Suppressor macrophage (primary cell): ENCODE measurements at places on chromosomes 13 and 19.

DNA sequence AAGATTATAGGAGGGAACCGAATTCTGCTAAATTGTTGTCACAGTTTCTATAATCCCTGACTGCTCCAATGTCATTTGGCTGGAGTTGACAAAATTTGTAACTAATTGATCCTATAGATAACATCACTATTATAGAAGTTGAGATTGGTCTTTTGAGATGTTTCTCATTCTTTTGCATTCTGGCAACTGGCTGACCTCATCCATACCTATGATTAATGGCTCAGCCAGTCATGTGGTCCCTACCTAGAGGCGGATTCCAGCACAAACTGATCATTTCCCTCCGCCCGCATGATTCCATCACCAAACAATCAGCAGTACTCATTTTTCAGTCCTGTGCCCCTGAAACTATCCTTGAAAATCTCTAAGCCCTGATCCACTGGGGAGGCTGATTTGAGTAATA is 4.2 kb downstream of the PSG2 start:
- no peak for DNase-seq

GRCh38 chr13:110713981-110714796 is 689 bp downstream of the ING1 start:
- DNase-seq: peak; percentile 74

- DNase-seq: peak; percentile 25
These were observed 9.5 kb downstream of the IL4I1 start for GRCh38 chr19:49887037-49887664.

DNA sequence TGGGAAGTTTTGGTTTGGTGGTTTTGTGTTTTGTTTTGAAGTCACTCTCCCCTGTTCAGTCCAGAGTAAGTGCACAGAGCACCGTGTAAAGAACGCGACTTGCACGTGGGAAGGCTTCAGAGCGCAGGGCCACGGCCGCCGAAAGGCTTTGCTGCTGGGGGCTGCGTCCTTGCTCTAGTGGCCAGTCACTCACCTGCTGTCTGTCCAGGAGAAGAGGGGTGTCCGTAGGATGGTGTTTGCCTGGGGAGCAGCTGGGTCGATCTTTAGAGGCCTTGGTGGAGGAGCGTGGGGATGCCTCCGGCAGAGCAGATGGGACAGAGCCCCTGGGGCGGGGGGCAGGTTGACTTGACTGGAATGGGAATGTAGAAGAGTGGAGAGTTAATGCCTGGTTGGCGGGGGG is 116.6 kb upstream of the MCF2L start:
- DNase-seq: no peak

DNA sequence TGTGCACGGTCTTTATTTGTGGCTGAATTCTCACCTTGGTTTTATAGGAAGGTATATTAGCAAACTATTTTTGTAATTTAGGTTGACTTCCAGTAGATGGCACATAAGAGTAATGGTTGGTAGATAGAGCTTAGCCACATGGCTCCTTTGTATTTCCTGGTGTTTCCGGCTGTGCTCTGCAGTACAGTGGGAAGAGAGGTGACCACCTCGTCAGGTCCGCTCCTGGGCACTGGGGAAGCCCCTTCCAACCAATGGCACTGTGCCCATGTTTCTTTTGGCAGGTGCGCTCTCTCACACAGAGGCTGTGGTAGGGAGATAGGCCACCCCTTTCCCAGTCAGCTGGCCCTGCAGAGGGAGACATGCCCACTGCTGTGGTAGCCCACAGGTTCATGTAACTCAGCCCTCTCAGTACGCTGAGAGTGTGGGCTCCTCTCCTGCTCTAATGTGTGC is 74.3 kb upstream of the ATP12A start:
- DNase-seq: peak; percentile 46

GRCh38 chr19:35714601-35715354 is 3.0 kb upstream of the KMT2B start:
- DNase-seq: no peak

GRCh38 chr13:90091611-90092010 is 1255.9 kb upstream of the MIR17HG start:
- DNase-seq: peak; percentile 18

- no peak for DNase-seq
These were observed 3.7 kb downstream of the LMTK3 start for GRCh38 chr19:48507911-48508439.

- no peak for DNase-seq
These were observed 86.5 kb upstream of the ABCC4 start for GRCh38 chr13:95387733-95388207.

- DNase-seq: peak; percentile 81
These were observed at the start of gene POLR1D for GRCh38 chr13:27621366-27622101. Gene POLR1D (plus strand): TSS chr13:27621892. CDS start chr13:27621984, 92 bp downstream.

- DNase-seq: no peak
These were observed 128.1 kb downstream of the KL start for GRCh38 chr13:33144358-33144784.

DNA sequence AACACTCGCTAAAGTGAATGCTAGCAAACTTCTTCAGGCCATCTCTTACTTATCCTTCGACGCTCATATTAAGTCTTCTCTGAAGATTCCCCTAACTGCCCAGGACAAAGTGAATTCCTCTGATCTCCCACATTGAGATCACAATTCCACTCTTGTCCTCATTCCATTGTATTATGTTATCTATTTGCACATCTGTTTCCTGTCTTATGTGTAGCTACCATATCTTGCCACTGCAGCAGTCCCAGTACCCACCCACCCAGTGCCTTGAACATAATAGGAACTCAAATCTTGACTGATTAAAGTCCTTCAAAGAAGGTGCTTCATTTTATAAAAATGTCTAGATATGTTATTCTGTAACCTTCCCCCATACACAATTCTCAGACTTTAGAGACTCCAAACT is 702.3 kb downstream of the DIAPH3 start:
- no peak for DNase-seq

- DNase-seq: no peak
These were observed 39.7 kb upstream of the USP12 start for GRCh38 chr13:27211271-27211670.

DNA sequence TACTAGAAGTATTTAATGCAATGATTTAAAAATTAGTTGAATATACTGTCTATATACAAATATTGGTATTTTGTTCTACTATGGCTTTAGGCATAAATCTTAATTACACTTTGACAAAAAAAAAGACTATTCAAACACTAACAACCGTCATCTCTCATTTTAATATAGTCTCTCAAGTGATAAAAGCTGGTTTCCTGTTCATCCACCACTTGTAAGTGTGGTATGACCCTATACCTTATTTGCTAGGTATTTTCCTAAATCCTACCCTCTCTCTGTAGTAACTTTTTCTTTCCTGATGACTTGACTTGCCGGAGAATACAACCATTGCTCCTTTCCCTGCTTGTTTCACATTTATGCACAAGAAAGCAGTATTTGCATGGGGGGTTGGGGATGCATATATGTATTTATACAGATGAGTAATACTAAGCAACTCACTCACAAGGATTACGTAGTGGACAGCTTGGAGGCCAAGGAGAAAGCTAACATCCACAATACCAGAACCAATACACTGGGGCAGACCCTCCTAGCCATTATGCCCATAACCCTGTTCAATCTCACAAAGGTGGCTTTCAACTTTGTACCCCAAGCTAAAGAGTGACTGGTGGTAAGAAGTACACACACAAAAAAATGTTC is 12.7 kb upstream of the EFNB2 start:
- DNase-seq: no peak

DNA sequence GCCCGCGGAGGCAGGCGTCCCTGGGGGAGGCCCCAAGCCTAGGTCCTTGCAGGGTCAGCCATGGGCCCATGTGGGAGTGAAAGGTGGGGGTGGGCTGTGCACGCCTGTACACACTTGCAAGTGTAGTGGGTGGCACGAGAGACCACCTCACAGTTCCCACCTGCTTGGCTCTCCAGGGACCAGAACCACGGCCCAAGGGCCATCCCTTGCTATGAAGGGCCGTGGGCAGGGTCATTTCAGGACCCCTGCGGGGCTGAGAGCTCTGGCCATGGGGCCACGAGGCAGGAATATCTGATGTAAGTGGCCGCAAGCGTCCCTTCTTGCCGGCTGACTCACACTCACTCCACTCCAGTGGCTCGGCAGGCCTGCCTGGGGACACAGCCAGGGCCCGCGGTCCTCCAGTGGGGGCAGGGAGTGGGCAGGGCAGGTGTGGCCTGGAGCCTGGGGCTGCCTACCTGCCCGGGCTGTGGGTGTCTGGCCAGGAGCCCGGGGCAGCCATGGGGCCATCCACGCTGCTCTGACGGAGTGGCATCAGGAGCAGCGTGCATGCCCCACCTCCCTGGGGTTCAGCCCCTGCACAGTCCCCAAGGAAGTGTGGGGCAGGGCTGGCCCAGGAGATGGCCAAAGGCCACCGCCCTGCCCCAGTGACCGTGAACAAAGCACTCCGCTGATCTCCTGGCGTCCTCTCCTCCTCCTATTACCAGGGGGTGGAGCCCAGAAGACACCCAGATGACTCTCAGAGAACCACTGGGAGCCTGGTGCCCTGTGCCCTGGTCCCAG is 8.6 kb upstream of the MKNK2 start:
- DNase-seq: peak; percentile 20

- DNase-seq: no peak
These were observed 62.2 kb upstream of the MYCBP2 start for GRCh38 chr13:77388944-77389624.

DNA sequence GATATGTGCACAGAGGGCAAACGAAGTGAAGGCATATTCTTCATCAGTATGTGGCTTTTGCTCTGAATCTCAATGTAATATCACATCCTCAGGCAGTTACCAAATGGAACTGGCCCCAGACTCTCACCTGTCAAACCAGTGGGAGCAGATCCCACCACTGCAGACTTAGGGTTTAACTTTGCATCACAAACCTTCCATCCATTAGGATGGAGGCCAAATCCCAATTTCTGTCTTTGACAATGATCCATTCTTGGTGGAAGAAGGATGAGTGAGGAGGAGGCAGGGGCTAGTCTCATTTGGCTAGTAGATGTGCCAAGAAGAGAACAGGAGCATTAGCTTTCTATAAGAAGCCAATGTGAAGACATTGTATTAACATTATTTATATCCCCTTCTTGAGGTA is 413.5 kb upstream of the SPRY2 start:
- DNase-seq: no peak

DNA sequence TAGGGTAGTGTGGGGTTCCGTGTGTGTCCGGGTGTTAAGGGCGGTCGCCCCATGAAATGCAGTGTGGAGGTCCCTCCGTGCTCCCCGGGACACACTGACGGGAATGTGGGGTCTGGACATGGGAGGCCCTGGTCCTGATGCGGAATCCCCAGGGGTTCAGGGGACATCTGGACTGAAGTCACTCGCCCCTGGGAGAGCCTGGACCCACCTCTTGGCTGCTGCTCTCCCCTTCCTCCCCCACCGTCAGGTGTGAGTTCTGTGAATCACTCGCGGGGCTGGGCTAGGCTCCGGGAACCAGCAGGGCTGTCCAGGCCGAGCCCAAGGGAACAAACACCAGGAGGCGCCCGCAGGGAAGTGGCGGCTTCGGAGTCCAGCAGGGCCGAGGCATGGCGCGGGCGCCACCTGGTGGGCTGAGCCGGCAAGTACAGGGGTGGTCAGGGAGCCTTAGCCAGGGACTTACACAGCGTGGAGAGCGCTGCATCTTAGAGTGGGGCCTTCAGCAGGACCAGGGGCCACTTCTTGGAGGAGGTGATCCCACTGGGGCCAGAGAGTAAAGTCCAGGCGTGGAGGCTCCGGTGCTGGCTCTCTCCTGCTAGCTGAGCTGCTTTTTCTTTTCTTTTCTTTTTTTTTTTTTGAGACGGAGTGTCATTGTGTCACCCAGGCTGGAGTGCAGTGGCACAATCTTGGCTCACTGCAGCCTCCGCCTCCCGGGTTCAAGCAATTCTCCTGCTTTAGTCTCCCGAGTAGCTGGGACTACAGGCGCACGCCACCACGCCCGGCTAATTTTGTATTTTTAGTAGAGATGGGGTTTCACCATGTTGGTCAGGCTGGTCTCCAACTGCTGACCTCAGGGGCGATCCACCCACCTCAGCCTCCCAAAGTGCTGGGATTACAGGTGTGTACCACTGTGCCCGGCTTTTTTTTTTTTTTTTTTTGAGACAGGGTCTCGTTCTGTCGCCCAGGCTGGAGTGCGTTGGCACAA is 20.1 kb downstream of the WTIP start:
- DNase-seq: peak; percentile 95

DNA sequence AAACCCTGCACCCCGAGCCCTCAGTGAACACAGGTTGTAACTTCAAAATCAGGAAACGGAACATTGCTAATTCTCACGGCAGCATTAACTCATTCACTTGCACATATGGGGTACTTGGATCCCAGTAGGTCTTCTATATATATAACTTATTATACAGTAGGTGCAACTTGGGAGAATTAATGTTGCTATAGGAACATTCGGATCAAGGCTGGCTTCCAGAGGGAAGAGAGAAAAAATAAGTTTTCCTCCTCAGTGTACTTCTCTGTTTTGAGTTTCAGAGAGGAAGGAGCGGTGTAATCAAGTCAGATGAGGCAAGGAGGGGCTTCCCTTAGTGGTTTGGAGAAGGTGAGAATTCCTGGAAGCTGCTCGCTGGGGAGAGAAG is 90.9 kb upstream of the ZNF507 start:
- peak; percentile 33 for DNase-seq

GRCh38 chr19:2477732-2478191 is 1.8 kb downstream of the GADD45B start:
- peak; percentile 36 for DNase-seq

DNA sequence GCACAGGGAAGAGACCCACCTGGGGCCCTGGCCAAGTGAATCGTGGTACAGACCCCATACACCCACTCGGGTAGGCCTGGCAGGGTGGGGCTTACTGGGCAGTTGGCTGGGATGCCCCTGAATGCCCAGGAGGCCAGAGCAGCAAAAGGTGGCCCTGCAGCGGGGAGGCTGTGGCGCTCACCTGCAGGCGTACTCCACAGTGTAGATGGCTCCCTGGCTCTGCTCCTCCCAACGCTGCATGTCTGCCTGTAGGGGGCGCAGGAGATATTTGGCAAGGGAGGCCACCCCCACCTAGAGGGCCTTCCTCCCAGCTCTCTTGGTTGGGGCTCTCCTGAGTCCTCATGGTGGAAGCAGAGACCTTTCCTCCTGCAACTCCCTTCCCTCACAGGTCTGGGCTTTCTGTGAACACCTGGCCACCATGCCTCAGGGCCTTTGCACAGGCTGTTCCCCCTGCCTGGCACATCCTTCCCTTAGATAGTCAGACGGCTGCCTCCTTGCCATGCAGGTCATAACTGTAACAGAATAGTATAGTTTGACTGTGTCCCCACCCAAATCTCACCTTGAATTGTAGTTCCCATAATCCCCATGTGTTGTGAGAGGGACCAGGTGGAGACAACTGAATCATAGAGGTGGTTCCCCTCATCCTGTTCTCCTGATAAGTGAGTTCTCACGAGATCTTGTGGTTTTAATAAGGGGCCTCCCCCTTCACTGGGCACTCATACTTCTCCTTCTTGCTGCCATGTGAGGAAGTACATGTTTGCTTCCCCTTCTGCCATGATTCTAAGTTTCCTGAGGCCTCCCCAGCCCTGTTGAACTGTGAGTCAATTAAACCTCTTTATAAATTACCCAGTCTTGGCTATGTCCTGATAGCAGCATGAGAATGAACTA is 5.9 kb downstream of the BORCS8 start:
- peak; percentile 65 for DNase-seq
